Hematopoietic multipotent progenitor cell treated with erythropoietin and hydrocortisone succinate and interleukin-3 and kit ligand, for 8 days (in vitro differentiated cells): ENCODE measurements at places on chromosomes 12 and 14.

DNA sequence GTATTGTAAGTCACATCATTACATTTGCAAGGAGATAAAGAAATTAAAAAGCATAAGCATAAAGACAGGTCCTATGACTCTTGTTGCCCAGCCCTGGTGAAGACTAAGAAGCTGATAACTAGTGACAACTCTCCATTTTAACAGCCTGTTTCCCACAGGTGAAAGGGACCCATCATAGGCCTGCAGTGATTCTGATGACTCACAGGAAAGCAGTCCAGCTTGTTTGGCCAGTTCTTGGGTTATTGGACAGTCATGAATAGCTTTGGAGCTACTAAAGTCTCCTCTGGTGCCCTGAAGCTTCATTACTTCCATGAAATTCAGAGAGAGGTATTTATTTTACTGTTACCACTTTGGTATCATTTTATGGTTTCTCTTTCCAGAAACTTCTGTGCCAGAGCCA lies 55.5 kb upstream of the DYRK2 start:
- no peak for DNase-seq

- peak; percentile 84 for DNase-seq
Measured at GRCh38 chr14:75577729-75578101, 705 bp upstream of the FLVCR2 start.

DNA sequence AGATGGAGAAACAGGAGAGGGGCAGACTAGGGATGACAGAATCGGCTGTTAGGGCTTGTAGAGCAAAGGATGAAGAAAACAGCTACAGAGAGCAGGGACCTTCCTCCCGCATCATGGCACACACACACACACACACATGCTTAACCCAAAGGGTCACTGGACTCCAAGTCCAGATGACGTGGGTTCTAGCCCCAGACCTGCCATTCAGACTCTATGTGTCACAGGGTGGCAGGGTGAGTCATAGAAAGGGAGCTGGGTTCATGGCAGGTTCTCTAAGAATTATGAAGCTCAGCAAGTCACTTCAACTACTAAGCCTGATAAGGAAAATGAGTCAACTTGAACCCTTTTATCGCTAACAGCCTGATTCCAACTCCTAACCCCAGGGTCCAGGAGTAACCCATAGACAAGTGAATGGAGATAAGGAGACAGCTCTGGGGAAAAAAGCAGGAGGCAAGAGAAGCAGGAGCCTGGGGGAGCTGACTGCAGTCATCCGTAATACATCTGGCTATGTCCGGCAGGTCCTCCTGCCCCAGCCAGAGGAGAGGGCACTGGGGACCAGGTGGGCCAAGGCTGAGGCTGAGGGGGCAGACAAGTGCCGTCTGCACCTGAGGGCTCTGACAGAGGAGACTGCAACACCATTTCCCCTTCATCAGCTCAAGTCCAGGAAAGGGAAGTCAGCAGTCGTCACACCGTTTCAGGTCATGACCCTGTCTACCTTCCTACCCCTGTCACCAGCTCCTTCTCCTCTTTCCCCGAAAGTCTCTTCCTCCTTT lies 3.6 kb upstream of the TNFRSF1A start:
- peak; percentile 90 for DNase-seq

DNA sequence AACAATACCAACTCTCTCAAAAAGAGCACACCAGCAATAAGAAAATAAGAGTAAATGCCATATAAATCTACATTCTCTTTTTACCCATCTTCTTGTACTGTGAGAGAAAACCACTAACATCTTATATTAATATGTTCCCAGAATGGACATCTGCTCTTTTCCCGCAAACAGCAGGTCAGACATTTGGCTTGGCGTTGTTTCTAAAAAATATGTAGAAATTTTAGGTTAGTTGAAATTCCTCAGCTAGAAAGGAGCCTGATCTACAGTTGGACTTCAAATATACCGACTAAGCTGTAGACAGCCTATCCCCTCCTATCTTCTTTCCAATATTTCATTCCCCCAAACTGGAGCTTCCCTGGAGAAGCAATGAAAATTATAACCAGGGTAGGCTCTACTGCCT lies 88.7 kb downstream of the PPP2R5E start:
- no peak for DNase-seq

DNA sequence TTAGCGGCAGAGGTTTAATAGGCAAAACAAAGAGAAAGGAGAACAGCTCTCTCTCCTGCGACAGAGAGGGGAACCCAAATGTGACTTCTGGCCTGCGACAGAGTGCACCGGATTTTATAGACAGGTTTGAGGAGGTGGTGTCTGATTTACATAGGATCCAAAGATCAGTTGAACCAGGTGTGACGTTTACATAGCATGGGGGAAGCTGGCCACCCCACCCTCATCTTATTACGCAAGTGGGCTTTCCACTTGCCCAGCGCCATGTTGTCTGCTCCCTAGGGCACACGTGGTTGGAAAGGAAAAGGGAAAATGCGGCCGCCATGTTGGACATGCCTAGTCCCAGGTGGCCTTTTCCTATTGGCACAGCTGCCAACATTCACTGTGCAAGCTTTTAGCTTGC lies 17.4 kb downstream of the BCL2L14 start:
- DNase-seq = no peak

DNA sequence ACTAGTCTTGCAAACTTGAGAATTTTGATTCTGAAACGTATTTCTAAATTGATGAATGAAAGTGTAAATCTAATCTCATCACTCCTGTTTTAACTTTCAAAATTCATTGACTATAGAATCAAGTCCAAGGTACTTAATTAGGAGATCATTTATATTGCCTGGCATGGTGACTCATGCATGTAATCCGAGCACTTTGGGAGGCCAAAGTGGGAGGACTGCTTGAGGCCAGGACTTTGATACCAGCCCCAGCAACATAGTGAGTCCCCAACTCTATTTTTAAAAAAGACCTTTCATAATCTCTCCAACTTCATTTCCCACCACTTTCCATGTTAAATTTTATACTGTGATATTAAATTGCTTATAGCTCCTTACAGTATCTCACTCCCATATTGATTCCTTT lies 3.0 kb upstream of the MIPOL1 start:
- no peak for DNase-seq

DNA sequence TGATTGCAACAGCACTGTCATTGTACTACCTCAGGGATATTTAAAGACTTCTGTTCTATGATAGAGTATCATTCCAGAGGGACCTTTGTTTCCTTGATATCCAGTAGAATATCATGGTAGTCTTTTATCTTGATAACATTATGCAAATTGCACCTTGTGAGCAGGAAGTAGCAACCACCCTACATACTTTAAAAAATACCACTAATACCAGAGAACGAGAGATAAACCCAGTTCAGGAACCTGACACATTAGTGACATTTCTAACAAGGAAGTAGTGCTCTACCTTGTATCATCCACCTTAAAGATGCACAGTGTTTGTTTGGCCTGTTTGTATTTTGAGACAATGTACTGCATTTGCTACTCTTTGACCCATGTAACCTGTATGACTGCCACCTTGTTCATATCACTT lies 8.8 kb upstream of the MAP4K5 start:
- DNase-seq = no peak

- no peak for DNase-seq
Measured at GRCh38 chr14:104373855-104374717, 205.5 kb upstream of the C14orf180 start.

DNA sequence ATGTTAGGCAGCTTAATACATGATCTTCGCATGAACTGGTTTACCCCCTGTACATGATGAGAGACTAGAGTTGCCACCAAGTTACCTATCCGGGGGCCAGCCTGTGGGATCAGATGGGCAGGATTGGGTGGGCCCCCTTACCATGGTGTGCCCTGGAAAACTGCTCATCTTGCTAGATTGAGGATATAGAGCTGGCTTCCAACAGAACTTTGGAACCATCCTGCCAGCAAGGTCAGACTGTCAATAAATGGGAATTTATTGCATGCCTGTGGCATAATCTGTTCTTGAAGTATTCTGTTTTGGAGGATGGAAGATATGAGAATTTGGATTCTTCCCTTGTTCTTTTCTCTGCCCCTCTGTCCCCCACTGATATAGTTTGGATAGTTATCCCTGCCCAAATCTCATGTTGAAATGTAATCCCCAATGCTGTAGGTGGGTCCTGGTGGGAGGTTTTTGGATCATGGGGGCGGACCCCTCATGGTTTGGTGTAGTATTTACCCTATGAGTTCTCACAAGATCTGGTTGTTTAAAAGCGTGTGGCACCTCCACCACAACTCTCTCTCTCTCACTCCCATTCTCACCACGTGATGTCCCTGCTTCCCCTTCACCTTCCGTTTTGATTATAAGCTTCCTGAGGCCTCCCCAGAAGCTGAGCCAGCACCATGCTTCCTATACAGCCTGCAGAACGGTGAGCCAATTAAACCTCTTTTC lies 3.7 kb upstream of the TM9SF1 start:
- DNase-seq = no peak

DNA sequence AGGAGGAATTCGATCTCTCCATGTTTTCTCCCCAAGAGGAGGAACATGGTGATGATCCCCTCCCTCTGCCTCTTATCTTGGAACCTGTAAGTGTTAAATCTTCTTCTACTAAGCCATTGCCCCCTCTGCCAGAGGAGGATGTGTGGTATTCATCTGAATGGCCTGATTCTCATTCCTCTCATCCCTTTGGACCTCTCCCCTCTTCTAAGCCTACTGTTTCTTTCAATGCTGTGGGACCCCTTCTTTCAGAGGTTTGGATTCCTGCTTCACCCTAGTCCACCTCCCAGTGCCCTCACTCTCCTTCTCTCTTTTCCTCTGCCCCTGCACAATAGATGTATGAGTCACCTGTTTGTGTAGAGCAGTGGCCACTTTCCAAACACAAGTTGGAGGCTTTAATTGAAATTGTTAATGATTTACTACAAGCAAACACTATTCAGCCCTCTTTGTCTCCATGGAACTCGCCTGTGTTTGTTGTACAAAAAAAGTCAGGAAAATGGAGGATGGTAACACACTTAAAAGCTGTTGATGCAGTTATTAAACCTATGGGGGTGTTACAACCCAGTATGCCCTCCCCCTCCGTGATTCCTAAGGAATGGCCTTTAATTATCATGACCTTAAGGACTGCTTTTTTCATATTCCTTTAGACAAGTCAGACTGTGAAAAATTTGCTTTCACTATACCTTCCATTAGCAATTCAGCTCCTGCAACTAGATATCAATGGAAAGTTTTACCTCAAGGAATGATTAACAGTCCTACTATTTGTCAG lies 192.1 kb upstream of the ALG10B start:
- DNase-seq = no peak

- no peak for DNase-seq
Measured at GRCh38 chr14:22531451-22532344, 57.3 kb downstream of the DAD1 start.

DNA sequence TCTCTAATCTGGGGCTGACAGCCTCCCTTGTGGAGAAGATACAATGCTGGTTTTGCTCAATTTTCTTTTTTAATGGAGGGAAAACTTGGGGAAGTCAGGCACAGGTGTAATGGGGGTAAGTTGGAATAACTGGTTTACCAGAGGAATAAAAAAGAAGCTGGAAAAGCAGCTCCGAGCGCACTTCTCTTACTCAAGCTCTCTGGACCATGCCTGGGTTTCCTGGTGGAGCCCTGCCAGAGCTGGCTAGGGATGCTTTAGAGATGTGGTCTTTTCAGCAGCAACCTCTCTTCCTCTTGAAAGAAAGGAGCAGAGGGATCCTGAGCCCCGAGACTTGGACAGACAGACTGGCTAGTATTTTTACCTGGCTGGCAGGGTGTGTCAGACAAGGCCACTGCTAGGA lies 3.9 kb upstream of the KCNA5 start:
- no peak for DNase-seq

- DNase-seq = no peak
Measured at GRCh38 chr12:123916729-123917128, 55.9 kb downstream of the CCDC92 start.

DNA sequence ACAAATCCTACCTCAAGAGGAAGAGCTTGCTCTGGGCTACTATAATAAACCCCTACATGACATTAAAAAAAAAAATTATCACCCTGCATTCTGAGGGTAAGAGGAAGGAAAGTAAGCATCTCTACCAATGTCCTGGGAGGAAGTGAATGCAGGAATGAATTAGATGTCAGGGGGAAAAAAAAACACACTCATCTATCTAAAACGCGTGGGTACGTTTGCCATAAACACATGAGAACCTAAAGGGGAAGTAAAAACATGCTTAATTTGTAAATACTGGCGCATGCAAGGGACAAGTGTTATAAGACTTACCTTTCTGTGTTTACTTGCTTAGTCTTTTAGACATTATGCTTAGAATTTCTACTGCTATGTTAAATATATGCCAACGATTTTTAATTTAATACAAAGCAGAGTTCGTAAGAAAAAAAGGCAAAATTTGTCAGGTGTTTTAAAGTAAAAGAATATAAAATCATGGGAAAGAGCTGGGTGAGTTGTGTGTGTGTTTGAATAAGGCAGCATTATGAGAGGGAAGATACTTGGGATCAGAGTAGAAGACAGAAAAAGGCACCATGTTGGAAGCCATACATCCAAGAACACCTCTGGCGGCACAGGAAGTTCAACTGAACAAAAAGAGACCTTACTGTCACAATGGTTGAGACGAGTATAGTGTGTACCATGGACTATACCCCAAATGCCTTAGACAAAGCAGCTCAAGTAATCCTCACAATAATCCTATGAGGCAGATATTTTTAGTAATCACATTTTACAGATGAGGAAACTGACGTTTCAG lies 1.5 kb downstream of the TMED8 start:
- peak; percentile 27 for DNase-seq

GRCh38 chr12:108605000-108605689 lies 7.3 kb upstream of the TMEM119 start:
- no peak for DNase-seq

DNA sequence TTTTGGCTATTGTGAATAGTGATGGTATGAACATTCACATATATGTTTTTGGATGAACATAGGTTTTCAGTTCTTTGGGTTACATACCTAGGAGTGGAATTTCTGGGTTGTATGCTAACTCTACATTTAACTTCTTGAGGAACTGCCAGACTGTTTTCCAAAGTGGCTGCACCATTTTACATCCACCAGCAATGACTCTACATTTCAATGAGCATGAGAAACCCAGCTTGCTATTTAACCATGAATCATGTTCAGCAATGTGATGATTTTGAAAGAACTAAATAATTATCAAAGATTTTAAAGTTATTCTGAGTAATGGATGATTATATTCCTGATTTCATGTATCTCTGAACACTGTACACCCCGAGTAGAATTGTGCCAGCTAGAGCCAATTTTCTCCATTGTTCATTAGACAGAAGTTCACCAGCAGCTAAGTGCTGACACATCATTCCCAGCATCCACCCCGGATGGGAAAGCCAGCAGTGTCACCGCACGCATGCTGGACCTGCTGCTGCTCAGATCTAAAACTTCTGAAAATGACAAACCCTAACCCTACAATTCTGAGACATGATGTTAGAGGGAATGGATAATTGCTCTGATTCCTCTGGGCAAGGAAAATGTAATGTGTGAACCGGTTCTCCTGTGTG lies 13.3 kb upstream of the ANAPC5 start:
- no peak for DNase-seq

- DNase-seq = no peak
Measured at GRCh38 chr12:98446682-98447081, 68.7 kb upstream of the TMPO start.
